ENCODE measurements at places on chromosomes 5 and 9.
A peak's percentile ranks its signal among the peaks of the same experiment; 100 is the strongest.

GRCh38 chr9:111052791-111053190 lies 14.5 kb upstream of the LPAR1 start:
- no peak for DNase-seq

- no peak for DNase-seq
Measured at GRCh38 chr5:131381021-131381420, 117.2 kb downstream of the CDC42SE2 start.

DNA sequence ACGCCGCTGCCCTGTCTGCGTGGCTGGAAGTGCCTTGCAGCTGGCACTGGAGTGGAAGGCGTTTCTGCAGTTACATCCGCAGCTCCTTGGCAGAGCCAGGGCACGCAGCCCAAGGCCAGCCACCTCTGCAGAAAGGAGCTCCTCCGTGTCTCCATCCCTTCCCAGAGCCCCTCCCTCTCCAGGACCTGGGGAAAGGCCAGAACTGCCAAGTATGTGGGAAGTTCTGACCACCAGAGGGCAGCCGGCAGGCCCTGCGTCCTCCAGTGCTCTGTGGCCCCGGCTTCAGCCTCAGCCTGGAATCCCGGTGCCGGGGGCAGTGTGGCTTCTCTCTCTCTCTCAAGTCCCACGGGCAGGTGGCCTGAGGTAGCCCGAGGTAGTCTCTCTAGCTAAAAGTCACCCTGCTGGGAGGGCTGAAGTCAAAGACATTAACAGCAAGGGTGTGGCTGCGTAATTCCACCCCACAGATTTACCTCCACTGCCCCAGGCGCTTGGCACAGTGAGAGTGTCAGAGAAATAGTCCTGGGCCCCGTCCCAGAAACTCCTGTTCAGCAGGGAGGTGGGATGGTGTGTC lies 101.7 kb upstream of the FCN2 start:
- DNase-seq = peak; percentile 29

GRCh38 chr9:21443849-21444625 lies 3.8 kb downstream of the IFNA1 start:
- no peak for DNase-seq

DNA sequence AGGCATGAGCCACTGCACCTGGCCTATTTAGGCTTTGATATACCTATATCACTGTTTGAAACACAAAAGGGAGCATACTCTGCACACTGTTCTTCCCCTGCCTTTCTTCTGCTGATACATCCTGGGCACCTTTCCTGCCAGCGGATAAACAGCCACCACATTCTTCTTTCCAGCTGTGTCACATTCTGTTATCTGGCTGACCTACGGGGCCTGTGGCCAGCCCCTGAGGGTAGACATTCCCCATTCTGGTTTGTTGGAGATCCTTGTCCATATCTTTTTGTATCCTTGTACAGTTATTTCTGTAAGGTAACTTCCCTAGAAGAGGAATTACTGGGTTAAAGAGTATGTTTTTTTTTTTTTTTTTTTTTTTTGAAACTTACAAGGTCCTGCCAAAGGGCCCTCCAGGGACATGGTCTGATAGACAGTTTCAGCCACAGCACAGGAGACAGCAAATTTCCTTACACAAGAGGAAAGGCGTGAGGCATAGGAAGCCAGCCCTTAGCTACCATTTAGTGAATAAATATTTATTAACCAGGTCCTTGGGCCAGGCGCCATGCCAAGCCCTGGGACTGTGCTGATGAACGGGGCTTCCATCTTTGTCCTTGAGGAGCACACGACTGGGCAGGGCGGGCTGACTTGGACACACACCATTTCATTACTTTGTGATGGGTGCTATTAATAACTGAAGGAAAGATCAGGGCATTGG lies 57.8 kb downstream of the ERGIC1 start:
- DNase-seq = no peak

DNA sequence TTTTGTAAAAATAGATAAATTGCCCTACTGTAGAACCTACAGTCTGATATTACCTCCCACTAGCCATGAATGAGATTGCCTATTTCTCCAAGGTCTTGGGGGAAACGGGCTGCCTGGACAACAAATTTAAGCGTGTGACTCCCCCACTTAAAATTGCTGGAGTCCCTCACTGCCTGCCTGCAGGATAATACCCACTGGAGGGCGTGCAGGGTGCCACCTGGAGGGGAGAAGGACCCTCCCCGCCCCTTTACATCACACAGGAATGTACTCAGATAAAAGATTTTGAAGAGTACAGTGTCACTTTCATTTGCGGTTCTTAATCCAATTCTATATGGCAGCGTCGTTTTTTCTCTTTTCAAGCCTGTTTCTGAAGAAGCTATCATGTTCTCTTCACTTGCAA lies 6.2 kb upstream of the TRIM7 start:
- no peak for DNase-seq

DNA sequence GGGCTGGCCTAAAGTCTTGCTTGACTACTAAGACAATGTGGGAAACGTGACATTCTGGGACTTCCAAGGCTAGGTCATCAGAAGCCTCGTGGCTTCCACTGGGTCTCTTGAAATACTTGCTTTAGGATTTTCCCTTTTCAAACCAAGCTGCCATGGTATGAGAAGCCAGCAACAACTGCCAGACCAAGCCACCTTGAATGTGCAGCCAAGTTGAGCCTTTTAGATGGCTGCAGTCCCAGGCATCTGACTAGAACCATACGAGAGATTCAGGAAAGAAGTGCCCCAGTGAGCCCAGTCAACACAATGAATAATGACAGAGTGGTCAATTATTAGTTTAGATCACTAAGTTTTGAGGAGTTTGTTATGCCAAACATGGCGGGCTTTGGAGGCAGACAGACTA lies 143.3 kb downstream of the SLF1 start:
- DNase-seq = no peak

- DNase-seq = no peak
Measured at GRCh38 chr9:81382281-81382680, 307.1 kb downstream of the TLE1 start.
